Aorta (tissue), 5 donors: ENCODE measurements at places on chromosomes 4 and X. TPM values are rescaled to one million over a fixed set of nuclear protein-coding genes. Genes with fewer than 3 reads are reported as not detected.

The PAGE2 gene
- not detected for polyA plus RNA-seq

The SLC16A2 gene
- 1.6 TPM for polyA plus RNA-seq

The BTK gene
- polyA plus RNA-seq = 4.4 TPM

The DUX4 gene
- not detected for polyA plus RNA-seq

The ZXDA gene
- 2.2 TPM for polyA plus RNA-seq

The CSAG3 gene
- not detected for polyA plus RNA-seq

The NPNT gene
- polyA plus RNA-seq = 76.1 TPM

The PPEF2 gene
- polyA plus RNA-seq = 0.15 TPM

The HERC5 gene
- 10.3 TPM for polyA plus RNA-seq

The SPANXN4 gene
- polyA plus RNA-seq = not detected

The STPG2 gene
- polyA plus RNA-seq = 0.10 TPM

The CHM gene
- polyA plus RNA-seq = 2.8 TPM

The ZFP92 gene
- polyA plus RNA-seq = 0.75 TPM
